ENCODE measurements at places on chromosomes 3 and 15.

GRCh38 chr15:52080031-52080430 lies 32.5 kb downstream of the BCL2L10 start:
- no peak for DNase-seq

DNA sequence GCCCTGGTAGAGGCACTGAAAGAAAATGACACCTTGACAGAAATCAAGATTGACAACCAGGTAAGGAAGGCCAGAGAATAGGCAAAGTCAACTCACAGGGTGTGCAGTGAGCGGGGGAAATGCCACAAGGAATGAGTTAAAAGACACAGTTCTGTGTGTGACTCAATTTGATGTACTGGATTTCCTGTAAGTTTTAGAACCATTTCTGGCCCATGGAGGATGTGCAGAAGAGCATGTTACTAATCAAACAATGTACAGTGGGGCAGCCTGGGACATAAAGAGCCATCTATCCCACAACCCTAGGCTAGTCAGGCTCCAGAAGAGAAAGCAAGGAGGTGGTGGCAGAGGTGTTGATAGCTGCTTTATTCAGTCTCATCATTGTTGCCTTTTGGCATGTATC lies 31.2 kb upstream of the TMOD3 start:
- no peak for DNase-seq

GRCh38 chr3:158859362-158859761 lies 57.5 kb downstream of the MFSD1 start:
- DNase-seq, result no peak

DNA sequence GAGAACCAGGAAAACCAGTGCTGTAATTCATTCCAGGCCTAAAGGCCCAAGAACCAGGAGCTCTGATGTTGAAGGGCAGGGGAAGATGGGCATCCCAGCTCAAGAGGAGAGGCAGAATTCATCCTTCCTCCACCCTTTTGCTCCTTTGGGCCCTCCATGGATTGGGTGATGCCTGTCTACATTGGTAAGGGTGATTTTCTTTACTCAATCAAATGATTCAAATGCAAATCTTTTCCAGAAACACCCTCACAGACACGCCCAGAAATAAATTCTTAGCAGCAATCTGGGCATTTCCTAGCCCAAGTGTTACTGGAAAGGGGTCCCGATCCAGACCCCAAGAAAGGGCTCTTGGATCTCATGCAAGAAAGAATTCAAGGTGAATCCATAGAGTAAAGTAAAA lies 17.6 kb upstream of the APOD start:
- no peak for DNase-seq

GRCh38 chr15:71899674-71900073 lies 89.3 kb downstream of the NR2E3 start:
- DNase-seq, result no peak

DNA sequence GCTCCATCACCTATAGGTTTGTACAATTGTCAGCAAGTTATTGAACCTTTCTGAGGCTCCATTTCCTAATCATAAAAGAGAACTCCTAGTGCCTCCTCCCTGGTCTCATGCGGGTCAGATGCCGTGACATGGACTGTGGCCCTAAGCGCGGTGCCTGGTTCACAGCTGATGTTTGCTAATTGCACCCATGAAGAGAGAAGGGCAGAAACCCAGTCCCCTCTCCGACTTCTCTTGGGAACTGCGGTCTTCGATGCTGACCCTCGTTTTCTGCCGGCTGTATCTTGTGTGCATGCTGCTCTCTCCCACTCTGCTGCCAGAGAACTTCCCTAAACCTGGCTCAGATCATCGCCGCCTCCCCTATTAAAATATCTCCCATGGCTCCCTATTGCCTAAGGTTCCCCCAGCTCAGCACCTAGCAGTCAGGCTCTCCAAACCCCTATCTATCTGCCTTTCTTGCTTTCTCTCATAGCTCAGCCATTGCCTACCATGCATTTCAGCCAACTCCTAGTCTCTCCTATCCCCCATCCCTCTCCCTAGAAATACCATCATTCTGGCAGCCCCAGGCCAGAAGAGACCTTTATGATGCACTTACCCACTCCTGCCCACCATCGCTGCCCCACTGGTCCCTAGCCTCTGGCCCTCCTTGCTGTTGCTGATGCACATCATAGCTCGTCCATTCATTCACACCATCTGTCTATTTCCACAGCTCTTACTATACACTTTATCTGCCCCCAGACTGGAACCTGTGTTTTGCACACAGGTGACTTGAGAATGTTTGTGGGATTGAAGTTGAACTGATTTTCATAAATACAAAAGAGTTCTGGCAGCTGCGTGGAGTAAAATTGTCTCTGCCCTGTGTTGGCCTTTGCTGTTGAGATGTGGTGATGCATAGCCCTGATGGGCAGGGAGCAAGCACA lies 6.6 kb downstream of the ISG20 start:
- DNase-seq, result no peak

GRCh38 chr3:152232679-152233078 lies 36.0 kb upstream of the MBNL1 start:
- no peak for DNase-seq

DNA sequence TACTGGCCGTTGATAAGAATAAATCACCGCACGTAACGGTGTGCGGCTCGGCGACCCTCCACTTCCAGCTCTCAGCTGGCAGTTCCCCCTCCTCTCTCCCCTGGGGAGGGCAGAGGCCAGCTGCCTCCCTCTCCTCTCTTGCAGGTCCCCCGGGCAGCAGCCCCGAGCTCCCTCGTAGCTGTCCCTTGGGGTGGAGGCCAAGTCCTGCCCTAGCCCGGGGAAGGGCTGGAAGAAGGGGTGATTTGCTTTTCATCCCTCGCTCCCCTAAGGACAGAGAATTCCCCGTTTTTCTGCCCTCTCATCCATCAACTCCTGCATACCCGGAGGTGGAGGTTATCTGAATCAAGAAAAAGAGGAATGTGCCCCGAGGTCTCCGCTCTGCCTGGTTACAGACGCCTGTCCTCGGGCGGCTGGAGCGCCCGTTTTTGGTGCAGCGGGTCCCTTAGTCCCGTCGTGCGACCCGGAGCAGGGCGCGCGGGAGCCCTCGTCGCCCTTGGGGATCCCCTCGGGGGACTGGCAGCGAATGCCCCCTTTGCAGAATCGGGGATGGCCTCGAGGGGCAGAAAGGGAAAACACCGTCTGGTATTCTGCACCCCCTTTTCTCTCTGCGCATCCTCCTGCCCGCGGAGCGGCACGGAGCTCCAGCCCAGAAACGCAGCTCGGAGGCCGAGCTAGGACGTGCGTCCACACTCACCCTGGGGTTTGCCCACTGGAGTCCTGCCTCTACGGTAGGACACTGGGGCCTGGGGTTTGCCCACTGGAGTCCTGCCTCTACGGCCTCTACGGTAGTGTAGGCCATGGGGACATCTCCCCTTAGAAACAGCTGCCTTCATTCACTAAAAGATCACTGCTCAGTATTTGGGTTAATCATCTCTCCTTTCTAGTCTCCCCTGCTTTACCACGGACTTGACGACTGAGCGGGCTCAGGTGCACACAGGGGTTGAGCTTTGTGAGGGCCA lies 2.2 kb downstream of the PTPRG start:
- DNase-seq, result no peak

GRCh38 chr15:54288049-54288448 lies 309.8 kb downstream of the UNC13C start:
- DNase-seq, result no peak

DNA sequence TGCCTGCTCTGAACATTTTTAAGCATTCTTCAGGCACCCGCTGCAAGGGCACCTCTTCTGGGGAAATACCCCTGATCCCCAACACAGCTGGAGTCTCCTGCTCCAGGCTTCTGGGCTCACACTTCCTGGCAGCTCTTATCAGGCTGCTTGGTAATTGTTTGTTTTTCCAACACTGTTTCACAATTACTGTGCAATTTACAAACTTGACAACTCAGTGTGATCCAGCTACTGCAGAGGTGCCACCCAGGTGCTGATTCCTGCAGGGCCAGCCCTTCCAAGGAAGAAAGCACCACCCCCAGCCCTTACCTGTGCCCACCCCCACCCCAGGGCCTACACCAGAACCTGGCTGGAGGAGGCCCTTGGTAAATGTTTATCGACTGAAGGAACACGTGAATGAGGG lies 66.5 kb downstream of the MAGEF1 start:
- DNase-seq, result no peak

GRCh38 chr3:123618076-123618708 lies 33.3 kb upstream of the HACD2 start:
- DNase-seq, result no peak
